NCI-H187 (cell line): ENCODE measurements at places on chromosomes 3 and 15.

DNA sequence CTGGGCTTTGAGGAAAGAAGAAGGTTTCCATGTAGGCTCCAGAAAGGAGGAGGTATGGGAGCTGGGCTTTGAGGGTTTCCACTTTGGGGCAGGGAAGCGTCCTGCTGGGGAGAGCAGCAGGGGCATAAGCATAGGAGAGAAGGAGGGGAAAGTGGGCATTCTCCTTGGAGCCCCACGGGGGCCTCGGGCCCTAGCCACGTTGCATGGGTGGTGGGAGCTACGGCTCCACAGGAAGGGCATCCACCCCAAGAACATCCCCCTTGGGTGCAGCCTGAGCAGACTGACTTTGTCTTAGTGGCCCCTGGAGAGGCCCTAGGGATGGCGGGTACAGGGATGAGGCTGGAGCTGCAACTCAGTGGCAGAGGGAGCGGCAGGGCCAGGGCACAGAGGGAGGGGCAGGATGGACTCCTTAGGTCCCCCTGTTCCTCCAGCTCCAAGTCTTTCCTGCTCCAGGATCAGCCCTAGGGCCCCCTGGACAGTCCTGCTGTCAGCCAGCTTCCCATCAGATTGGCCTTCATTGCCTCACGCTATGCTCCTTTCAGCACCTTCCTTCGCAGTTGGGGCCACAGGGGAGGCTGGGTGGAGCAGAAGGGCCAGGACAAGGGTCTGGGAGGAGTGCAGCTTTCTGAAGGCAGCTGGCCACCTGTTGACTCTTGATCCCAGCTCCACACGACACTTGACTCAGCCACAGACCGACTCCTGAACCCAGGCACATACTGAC is 22.9 kb downstream of the PRR20G start:
- DNase-seq, result no peak

- DNase-seq, result no peak
Measured at GRCh38 chr3:109887293-109887692, 549.9 kb upstream of the DPPA4 start.

DNA sequence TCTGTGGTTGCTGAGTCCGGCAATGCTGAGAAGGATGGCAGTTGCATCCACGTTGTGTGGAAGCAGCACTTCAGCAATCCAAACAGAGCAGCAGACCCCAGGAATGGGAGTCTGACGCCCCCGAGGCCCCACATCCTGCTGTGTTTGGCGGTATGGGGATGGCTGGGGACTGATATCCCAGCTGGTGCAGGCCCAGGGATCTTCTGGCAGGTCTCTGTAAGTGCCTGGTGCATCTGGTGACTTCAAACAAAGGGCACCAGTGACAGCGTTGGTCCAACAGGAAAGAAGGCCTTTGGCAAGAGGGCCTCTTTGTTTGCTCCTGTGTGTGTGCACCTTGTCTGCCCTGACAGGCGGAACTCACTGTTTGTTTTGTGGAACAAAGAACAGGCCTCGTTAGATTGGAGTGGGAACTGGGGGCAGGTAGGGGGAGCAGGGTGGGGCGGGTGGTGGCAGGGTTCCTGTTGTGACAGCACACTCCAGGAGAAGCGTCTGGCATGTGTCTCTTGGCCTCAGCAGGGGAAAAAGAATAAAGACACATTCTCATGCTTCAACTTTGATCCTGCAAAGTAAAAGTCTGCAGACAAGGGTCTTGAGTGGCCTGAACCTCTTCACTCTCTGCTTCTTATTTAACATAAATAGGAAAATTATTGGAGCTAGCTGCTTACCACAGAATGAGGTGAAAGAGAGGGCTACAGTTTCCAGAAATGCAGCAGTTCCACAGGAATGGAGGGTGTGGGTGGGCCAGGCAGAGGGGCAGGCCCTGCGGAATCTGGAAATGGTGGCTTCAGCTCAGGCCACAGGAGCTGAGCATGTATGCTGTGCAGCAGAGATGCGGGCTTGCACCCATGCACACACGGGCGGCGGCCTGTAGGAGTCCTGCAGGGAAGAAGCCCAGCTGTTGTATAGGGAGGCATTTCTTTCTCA is 94.5 kb upstream of the MYZAP start:
- no peak for DNase-seq

- no peak for DNase-seq
Measured at GRCh38 chr3:132435224-132435910, 18.1 kb downstream of the DNAJC13 start.

DNA sequence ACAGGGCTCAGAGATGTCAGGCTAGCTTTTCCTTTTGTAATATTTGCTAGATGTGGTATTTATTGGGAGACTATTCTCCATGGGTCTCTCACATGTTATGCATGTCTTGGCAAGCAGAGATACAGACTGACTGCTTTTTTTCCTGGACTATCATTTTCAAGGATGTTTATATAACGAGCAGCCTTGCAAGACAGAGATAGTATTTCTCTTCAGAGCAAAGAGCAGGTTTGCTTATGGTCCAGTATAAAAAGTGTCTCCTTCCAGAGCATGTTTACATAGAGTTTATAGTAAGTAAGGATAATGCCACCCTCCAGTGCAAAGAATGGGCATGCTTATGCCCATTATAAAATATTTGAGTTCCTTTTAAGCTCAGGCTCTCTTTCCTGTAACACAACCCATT is 24.6 kb downstream of the GTF2E1 start:
- no peak for DNase-seq

- no peak for DNase-seq
Measured at GRCh38 chr3:165641569-165642310, 195.5 kb downstream of the BCHE start.

DNA sequence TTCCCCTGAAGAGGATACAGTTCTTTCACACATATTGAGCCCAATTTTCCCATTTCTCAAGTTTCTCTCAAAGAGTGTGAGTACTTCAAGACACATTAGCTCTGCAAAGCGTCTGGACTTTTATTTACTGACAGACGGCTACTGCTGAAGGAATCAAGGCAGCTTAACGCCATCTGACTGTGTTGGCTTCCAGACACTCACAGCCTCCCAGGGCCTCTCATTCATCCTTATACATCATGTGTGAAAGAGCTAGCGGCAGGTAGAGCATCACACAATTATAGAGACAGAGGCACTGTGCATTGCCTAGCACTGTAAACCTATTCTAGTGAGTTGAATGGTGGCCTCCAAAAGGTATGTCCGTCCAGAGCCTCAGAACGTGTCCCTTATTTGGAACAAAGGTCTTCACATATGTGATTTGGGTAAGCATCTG is 284.1 kb upstream of the STT3B start:
- DNase-seq, result no peak
